IMR-90 (cell line): ENCODE measurements at places on chromosomes 11 and 22. TPM values are rescaled to one million over a fixed set of nuclear protein-coding genes. Genes with fewer than 3 reads are reported as not detected.

The MMP27 gene
- total RNA-seq = not detected in 2 replicates

The CHID1 gene
- 30.3 and 34.2 TPM in 2 replicates for total RNA-seq

The TIMM8B gene
- total RNA-seq = 35.5 and 48.9 TPM in 2 replicates

GRCh38 chr11:108221911-108222573, 396 bp downstream of the NPAT start:
- peak overlapping the region; percentile 70 for H3K4me3 ChIP-seq
- no peaks in the 10 kb centered on the region; the same call in 1 of the 2 replicates for H3K36me3 ChIP-seq
- no peaks in the 10 kb centered on the region for H3K27me3 ChIP-seq
- peak overlapping the region; percentile 68 for H3K27ac ChIP-seq

The IFITM10 gene
- total RNA-seq = under 0.01 and 0.18 TPM in 2 replicates
